ENCODE measurements at places on chromosomes 1 and 21. TPM values are rescaled to one million over a fixed set of nuclear protein-coding genes. Genes with fewer than 3 reads are reported as not detected.

Gene C1orf87
- not detected for total RNA-seq

Gene CLCC1
- total RNA-seq, result 30.0 TPM

Gene CDC7
- total RNA-seq, result 9.0 TPM

Gene C1orf141
- total RNA-seq, result not detected

Gene CFHR1
- total RNA-seq, result 0.29 TPM

Gene SERPINC1
- not detected for total RNA-seq

Gene GOLT1A
- total RNA-seq, result not detected

Gene CRP
- not detected for total RNA-seq

Gene HS2ST1
- total RNA-seq, result 9.2 TPM

Gene CBR3
- total RNA-seq, result 17.7 TPM

Gene BMP8B
- not detected for total RNA-seq

Gene RPF1
- 45.2 TPM for total RNA-seq

Gene CFHR5
- total RNA-seq, result not detected
